ENCODE measurements at places on chromosomes 16 and 17.

GRCh38 chr16:3866703-3867431, 13.6 kb downstream of the CREBBP start:
- no peak for DNase-seq

- no peak for DNase-seq
These were observed 74.5 kb upstream of the RCVRN start for GRCh38 chr17:9979463-9979995.

DNA sequence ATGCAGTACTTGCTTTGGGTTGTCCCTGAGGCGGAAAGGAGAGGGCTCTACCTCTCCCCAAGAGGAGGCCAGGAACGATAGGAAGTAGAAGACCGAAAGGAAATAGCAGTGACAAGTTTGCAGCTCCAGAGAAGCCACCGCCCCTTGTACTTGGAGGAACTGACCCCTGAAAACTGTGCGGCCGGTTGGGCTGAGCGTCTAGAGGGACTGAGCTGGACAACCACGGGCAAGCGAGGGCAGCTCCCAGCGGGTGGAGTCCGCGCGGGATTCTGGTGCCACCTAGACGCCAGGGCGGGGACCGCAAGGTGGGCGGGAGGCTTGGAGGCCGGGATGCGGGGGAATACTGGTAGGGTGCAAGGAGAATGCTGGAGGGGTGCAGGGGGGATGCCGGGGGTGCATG, 1.3 kb upstream of the SLC6A4 start:
- DNase-seq, result peak; percentile 2

- peak; percentile 73 for DNase-seq
These were observed 91.8 kb downstream of the RGS9 start for GRCh38 chr17:65228734-65229620.

GRCh38 chr16:1659031-1659430, 19.0 kb upstream of the JPT2 start:
- DNase-seq, result no peak

- no peak for DNase-seq
These were observed 430.4 kb upstream of the CDH5 start for GRCh38 chr16:65936096-65936495.

DNA sequence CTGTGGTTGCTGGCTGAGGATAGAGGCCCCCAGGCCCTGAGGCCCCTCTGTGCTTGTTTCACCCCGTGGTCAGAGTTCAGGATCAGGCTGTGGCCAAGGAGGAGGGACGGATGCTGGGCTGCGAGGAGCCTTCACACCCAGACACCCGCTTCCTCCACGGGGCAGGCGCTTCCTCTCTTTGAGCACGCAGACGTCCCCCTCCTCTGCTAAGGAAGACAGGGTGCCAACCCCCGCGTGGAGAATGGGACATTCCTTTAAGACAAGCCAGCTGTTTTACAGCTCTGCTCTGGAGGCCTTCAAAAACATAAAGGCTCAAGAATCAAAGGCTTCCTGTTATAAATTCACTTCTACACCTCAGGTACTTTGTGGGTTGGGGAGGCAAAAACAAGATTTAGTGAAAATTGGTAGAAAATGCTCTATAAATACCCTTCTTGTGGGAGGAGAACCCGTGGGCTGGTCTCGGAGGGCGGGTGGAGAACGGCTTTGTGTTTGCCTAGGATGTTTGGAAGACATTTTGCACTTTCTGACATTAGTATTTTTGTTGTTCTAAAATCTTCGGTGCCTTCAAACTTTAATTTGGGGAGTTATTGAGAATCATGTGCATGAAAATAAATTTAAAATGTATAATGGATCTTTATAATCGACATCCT, 60.8 kb upstream of the FOXF1 start:
- no peak for DNase-seq

- no peak for DNase-seq
These were observed 112.6 kb downstream of the AIPL1 start for GRCh38 chr17:6322316-6322715.

DNA sequence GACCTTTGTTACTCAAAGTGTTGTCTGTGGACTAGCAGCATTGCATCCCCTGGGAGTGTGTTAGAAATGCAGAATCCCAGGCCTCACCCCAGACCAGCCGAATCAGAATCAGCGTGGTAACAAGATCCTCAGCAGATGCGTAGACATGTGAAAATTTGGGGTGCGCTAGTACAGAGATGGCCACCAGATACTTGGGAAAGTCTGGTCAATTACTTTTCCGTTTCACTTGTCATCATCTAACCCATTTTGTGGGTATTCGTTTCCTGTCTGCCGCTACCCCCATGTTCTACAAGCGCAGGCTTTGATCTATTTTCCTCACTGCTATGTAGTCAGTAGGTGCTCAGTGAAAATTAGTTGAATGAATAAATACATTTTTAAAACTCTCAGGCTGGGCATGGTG, 33.1 kb upstream of the HERPUD1 start:
- DNase-seq, result no peak

GRCh38 chr17:9421525-9421924, 154.1 kb downstream of the STX8 start:
- no peak for DNase-seq

DNA sequence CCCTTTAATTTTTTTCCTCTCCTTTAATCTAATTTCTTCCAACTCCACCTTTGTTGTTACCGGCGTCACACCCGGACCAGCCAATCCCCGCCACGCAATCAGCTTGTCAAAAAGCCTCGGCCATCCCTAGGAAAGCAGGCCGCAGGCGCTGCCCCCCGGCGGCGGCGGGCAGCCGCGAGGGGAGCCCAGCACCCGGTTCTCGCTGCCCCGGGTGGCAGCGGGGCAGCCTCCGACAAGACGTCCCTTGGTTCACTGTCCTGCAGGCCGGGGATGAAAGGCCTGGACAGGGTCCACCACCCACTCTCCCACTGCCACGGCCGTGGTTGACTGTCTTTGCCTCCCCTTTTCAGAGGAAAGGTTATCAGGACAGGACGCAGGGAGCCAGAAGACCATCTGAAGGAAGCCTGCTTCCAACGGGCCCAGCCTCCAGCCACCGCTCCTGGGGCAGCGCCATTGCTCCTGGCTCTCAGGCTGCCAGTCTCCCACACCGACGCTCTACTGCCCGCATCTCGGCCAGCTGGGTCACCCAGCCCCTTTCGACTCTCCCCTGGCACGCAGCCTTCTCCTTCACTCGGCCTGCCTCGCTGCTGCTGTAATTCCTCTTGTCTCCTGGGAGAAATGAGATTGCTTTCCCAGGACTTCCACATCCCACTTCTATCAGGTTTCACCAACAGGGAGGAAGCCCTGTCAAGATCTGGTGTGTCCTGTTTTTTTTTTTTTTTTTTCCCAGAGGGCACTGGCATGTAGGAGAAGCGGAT, 2.8 kb upstream of the UBTF start:
- peak; percentile 57 for DNase-seq

- no peak for DNase-seq
These were observed 23.6 kb downstream of the IRX5 start for GRCh38 chr16:54954220-54954619.

- no peak for DNase-seq
These were observed 45.5 kb upstream of the TNRC6A start for GRCh38 chr16:24683847-24684493.

GRCh38 chr17:83148317-83149028, 69.1 kb downstream of the METRNL start:
- DNase-seq, result no peak

- no peak for DNase-seq
These were observed 988 bp upstream of the IL21R start for GRCh38 chr16:27400751-27401620.

DNA sequence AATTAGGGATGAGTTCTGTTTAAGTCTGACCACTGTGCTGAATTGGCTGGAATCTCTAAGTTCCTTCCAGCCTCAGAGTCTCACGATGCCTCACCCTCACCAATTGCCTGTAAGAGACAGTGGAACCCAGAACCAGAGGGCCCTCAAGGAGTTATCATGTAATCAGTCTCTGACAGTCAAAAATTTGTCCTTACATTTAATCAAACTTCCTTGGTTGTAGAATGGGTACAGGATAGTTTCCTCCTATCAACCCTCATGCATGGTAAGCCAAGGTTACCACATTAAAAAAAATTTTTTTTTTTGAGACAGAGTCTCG, 83.2 kb downstream of the CDK5R1 start:
- no peak for DNase-seq

DNA sequence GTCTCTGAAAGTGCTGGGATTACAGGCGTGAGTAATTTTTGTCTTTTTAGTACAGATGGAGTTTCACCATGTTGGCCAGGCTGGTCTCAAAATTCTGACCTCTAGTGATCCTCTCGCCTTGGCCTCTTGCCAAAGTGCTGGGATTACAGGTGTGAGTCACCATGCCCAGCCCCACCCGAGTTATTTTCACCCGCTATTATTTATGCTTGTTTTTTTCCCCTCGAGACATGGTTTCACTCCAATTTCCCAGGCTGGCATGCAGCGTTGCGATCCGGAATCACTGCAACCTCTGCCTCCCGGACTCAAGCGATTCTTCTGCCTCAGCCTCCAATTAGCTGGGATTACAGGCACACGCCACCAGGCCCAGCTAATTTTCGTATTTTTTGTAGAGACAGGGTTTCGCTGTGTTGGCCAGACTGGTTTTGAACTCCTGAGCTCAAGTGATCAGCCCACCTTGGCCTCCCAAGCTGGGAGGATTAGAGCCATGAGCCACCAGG, 9.2 kb downstream of the RPL23 start:
- DNase-seq, result no peak

- DNase-seq, result no peak
These were observed 327.1 kb downstream of the SNX29 start for GRCh38 chr16:12303653-12304052.

GRCh38 chr17:37273409-37274051, 102.3 kb upstream of the C17orf78 start:
- no peak for DNase-seq

DNA sequence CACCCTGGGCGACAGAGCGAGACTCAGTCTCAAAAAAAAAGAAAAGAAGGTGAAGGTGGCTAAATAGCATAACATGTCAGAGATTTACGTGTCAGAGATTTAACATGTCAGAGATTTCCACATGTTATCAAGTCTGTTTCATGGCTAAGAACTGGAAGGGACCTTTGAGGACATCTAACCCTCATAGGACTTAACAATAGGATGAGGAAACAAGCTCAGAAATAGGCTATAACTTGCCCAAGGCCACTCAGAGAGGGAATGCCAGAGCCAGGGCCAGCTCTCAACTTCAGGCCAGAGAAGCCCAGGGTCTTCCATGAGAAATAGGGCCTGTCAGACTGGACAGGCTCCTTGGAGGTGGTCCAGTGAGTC, 26.8 kb upstream of the ZNF629 start:
- DNase-seq, result no peak

DNA sequence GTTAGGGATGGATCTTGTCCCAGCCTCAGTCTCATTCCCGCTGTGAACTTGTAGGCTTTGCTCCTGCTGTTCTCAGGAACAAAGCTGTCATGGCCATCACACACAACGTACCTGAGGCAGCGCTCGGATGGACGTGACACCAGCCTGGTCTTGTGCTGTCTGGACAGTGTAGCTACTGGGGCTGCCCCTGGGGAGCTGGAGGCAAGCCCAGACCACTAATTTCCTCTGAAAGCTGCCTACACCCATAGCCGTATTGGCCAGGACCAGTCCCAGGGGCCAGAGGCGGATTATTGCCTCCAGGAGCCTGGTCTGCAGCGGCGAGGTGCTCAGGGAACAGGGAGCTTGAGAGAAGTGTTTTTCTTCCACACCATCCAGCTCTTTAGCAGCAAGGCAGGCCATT, 11.7 kb downstream of the ZNHIT3 start:
- no peak for DNase-seq

- DNase-seq, result no peak
These were observed 16.3 kb downstream of the CTRB1 start for GRCh38 chr16:75234856-75235696.

GRCh38 chr16:88815901-88816589, 4.3 kb upstream of the APRT start:
- peak; percentile 48 for DNase-seq

DNA sequence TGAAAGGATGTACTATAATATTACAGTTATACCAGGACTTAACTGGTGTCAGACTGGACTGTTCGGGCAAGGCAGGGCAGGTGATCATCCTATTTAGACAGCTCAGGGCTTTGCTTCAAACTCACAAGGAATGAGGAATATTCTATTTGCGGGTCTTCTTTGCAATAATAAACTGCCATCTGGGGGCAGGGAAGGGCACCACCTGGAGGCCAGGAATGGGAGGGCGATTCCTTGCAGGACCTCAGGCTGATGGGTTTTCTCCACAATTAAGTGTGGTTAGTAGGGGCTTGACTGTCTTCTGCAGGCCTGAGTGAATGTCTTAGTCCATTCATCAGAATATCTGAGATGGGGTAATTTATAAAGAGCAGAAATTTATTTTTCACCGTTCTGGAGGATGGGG, 424.1 kb downstream of the CA10 start:
- DNase-seq, result peak; percentile 1

- peak; percentile 32 for DNase-seq
These were observed 18.4 kb downstream of the PDILT start for GRCh38 chr16:20385844-20386832.

- no peak for DNase-seq
These were observed 8.2 kb downstream of the LRRC37B start for GRCh38 chr17:32015245-32016013.

DNA sequence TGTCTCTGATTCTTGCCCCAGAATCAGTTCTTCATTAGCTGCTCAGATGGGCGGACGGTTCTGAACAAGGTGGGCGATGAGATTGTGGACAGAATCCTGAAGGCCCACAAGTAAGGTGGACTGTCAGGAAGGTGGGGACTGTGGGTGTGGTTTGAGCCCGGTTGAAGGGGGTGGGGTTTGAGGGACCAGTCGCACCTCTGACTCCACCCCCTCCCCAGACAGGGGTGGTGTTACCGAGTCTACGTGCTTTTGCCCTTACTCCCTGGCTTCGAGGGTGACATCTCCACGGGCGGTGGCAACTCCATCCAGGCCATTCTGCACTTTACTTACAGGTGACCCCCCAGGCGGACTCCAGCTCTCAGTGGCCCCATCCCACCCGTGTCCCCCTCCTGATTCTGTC, 11.3 kb downstream of the PLD2 start:
- no peak for DNase-seq

DNA sequence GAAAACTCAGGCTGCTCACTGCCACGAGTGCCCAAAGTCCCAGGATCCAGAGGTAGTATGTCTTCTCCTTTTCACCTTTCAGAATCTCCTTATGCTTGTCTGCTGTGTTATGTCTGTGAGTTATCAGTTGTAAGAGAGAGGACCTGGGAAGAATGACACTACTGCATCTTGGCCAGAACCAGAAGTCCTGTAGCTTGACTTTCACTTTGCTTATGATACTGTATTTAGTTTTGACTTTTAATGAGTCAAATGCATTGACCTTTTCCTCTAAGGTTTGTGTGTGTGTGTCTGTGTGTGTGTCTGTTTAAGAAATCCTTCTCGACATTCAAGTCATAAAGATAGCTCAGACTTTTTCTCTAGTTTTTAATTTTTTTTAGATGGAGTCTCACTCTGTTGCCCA, 43.4 kb downstream of the BMERB1 start:
- DNase-seq, result no peak

- no peak for DNase-seq
These were observed 6.2 kb downstream of the ECI1 start for GRCh38 chr16:2244926-2245795.

DNA sequence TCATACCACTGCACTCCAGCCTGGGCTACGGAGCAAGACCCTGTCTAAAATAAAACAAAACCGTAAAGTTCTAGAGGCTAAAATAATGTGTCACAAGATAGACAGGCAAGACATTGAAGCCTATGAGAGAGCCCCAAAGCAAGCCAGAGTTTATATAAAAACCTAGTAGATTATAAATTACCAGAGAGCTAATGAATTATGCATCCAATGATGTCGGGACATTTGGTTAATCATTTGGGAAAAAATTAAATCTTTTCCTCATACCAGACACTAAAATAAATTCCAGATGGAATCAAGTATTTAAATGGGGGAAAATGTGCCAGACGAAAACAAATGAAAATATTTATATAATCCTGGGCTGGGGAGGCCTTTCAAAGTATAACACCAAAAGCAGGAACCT, 24.2 kb downstream of the CCDC40 start:
- no peak for DNase-seq

All from CD4-positive, alpha-beta T cell treated with Interleukin-4 for 1 hour (primary cell).